ENCODE measurements at places on chromosomes 6 and 20. TPM values are rescaled to one million over a fixed set of nuclear protein-coding genes. Genes with fewer than 3 reads are reported as not detected.

Gene PLCB1
- 20.7 TPM for total RNA-seq

Gene PRSS16
- total RNA-seq = not detected

Gene CTCFL
- not detected for total RNA-seq

Gene COL9A3
- total RNA-seq = 0.27 TPM

Gene GSTA1
- total RNA-seq = not detected

Gene TSPYL4
- total RNA-seq = 28.5 TPM

Gene UST
- 1.6 TPM for total RNA-seq

Gene TRMT6
- 3.2 TPM for total RNA-seq

Gene PROCR
- 5.7 TPM for total RNA-seq

Gene BEND6
- total RNA-seq = 0.27 TPM

Gene CENPW
- total RNA-seq = 1.1 TPM

Gene TRDN
- total RNA-seq = not detected

- DNase-seq = no peak
Observed at GRCh38 chr20:17568972-17569521, 828 bp upstream of the DSTN start.

DNA sequence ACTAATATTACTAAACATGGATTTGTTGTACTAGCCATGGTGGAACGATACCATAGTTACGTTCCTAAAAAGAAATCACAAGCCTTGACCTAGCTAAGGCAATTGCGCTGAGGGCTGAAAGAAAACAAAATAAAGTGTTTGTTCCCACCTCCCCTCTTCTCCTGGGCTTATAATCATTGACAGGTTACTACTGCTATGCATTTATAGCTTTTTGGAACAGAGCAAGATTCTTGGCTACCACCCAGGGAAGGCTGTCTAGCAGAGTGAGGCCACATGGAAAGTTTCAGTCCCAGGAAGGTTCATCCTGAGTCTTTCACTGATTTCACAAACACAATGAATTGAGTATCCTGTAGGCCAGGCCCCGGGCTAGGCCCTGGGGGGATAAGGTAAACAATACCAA, 84.6 kb downstream of the TMEM170B start:
- DNase-seq = no peak

DNA sequence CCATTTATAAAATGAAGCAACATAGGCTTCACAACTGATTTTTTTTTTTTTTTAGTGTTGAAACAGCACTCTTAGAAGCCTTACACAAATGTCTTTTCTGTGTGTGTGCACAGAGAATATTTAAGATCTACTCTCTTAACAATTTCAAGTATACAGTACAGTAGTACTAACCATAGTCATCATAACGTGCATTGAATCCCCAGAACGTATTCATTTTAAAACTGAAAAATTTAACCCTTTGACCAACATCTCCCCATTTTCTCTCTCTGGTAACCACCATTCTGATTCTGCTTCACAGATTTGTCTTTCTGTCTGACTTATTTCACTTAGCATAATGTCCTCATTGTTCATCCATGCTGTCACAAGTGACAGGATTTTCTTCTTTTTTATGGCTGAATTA, 475.6 kb downstream of the RFPL4B start:
- DNase-seq = no peak

DNA sequence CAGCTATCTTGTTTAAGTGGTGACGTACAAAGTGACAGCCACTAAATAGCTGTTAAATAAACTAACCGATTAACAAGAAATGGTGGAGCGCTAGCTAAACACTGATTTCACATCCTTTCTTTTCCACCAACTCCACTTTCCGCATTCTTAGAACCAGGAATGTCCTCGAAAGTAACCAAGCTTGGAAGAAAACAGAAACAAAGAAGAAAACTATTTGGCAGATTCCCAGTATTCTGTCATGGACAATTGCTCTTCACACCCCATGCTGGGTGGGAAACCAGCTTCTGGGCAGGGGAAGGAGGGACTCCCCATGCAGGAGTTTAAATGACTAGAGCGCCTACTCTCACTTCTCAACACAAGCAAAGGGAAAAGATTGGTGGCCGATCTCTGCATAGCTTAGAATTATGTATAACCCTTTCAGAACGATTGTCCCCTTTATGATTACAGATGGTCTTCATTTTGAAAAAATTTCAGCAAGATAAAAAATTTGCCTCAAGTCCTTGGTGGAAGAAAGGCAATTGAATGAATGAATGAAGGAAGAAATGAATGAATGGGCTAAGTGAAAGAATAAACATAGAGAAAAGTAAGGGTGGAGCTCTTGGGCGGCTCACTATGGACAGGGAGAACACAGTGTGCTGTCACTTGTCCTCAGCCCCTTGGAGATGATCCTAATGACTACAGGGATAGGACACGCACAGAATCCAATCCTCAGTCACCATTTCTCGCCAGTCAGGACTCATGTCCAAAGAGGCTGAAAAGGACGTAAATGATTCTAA, 148.7 kb upstream of the NEDD9 start:
- no peak for DNase-seq

DNA sequence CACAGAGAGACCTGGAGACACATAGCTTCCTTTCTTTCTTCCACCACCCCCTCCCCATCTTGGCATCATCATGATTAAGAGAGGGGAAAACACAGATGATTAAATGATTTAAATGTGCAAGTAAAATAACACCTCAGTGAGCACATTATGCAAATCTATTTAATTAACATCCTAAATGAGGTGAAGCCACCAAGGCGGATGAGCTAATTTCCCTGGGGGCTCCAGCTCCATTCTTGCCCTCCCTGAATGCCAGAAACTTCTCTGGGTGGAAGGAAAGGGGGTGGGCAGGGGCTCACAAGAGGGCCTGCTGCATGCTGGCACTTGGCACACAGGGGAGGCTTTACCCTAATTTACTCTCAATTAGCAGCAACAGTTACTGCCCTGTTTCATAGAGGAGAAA, 32.5 kb upstream of the TGM2 start:
- no peak for DNase-seq

- no peak for DNase-seq
Observed at GRCh38 chr6:55023230-55023629, 151.1 kb upstream of the HCRTR2 start.

GRCh38 chr6:1043458-1043836, 268.5 kb upstream of the FOXQ1 start:
- no peak for DNase-seq

DNA sequence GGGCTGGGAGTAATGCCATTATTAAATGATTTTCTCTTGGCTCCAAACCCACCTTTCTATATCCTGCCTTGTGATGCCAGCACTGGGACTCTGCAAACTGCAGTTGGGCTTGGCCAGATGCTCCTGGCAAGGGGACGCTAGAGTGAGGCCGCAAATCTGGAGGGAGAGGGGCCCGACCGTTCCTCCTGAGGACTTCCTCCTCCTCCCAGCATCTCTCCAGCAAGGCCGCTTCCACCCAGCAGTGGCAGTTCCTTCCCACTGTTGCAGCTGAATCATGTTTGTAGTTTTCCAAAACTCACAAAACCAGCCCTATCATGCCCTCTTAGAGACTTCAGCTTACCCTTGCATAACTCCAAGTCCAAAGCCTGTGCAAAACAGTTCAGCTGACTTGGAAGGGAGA, 244.4 kb downstream of the FOXA2 start:
- DNase-seq = no peak

GRCh38 chr6:139145661-139146060, 10.8 kb downstream of the HECA start:
- no peak for DNase-seq

- peak; percentile 48 for DNase-seq
Observed at GRCh38 chr6:20211941-20212391, 303 bp downstream of the MBOAT1 start.

- DNase-seq = no peak
Observed at GRCh38 chr6:76742919-76743318, 670.5 kb upstream of the IMPG1 start.

GRCh38 chr6:14292119-14292518, 174.5 kb downstream of the CD83 start:
- no peak for DNase-seq

DNA sequence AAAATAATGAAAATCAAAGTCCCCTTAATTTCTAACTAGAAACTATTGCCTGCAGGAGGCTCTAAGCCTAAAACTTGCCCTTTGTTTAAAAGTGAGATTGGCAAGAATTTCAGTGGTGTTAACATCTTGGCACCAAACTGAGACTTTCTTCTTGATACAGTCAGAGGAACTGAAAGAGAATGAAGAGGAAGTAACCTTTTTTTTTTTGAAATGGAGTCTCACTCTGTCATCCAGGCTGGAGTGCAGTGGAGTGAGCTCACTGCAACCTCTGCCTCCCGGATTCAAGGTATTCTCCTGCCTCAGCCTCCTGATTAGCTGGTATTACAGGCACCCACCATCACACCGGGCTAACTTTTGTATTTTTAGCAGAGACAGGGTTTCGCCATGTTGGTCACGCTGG, 3.6 kb downstream of the DOP1A start:
- no peak for DNase-seq

GRCh38 chr6:99467509-99468106, 42.5 kb upstream of the PNISR start:
- peak; percentile 7 for DNase-seq

GRCh38 chr20:7828437-7828836, 111.8 kb downstream of the HAO1 start:
- no peak for DNase-seq

- no peak for DNase-seq
Observed at GRCh38 chr6:90790058-90790457, 203.2 kb upstream of the MAP3K7 start.

- DNase-seq = no peak
Observed at GRCh38 chr20:54559890-54560289, 84.5 kb downstream of the DOK5 start.

DNA sequence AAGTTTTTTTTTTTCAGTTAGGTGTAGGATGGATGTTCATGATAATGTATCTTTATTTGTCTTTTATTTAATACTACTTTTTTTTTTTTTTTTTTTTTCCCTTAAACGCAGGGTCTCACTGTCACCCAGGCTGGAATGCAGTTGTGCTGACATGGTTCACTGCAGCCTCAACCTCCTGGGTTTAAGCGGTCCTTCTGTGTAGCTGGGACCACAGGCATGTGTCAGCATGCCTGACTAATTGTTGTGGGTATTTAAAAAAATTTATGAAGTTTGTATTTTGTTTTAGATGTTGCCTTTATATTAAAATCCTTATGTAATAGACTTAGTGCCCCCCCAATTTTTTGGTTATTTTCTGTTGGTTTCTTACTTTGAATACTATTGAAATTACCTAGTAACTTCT, 42.6 kb downstream of the NCOA3 start:
- no peak for DNase-seq

DNA sequence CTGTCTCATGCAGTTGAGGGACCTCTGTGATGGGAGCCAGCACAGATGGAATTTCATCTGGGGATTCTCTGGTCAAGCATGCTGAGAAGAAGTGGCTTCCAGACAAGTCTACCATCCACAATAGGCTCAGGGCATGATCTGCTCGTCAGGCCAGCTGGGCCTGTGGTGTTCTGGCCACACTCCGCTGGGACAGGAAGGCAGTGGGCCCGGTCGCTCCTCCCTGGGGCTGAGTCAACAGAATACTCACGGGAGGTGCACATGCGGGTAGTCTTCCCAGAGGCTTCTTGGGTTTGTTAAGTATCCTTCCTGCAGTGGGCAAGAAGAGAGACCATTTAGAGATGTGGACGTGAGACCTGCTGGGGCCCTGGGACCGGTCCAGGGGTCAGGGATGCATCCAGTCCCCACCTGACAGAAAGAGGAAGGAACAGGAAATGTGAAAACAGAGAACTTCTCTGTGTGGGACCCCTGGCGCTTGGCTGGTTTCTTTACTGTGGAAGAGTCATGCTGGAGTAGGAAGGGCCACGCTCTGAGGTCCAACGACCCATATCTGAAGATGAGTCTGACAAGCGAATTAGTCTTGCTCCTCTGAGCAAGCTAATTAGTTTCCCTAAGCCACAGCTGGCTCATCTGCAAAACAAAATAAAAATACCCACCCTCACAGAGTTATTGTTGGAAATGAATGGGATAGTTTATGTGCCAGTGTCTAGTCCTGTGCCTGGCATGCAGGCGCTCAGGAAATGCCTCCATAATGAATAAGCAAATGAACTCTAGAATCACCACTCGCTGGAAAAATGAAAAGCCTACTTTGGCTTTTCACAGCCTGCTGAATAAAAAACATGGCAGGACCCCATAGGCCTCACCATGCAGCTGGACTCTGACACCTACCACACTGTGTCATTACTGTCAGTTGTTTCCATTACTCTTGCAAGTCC, 67.3 kb downstream of the TRAM2 start:
- no peak for DNase-seq

- no peak for DNase-seq
Observed at GRCh38 chr6:116074732-116075390, 14.2 kb upstream of the FRK start.

- peak; percentile 58 for DNase-seq
Observed at GRCh38 chr6:33851959-33852358, 48.2 kb upstream of the MLN start.

DNA sequence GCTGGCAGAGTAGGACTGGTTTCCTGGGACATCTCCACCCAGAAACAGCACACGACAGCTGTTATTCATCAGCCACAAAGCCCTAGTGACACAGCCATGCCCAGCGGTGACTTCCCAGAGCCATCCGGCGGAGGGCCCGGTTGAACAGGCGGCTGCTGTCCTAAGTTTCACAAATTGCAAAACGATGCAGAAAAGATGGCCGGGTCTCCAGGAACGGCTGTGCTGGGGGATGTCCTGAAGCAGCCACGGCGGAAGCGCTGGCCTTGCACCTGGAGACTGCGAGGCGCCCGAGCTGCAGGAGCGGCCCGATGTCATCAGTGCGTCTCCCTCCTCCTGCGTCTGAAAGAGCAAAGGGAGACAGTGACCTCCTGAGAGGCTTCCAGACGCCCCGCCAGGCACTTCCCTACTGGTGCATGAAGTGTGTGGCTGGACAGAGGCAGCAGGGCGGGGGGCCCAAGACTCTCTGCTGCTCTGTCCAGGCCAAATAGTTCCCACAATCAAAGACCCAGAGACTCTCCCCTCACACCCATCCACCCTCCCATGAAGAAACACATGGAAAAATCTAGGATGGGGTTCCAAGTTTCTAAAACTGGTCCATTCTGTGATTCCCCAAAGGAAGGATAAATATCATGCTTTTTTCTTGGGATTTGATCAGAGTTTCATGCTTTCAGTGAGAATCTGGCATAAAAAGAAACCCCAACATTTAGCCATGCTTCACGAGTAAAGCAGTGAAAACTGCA, 44.0 kb downstream of the SSR1 start:
- DNase-seq = no peak

DNA sequence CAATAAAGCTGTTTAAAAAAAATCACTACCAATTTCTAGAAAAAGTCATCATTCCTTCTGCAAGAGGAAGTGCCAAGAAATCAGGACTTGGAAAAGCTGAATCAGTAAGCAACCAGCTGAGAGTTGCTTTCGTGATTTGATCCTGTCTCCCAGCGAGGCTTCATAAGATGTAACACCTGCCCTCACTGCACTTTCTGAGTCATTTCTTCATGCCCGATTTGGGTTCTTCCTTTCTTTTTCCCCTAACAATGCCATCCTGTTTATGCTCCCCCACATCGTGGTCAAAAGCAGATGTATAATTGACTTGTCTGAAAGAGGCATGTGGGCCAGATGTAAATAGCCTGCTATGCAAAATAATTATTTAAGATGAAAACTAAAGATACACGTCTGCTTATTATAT, 52.1 kb downstream of the RIPOR2 start:
- DNase-seq = no peak
